ENCODE measurements at places on chromosomes 5 and 9. TPM values are rescaled to one million over a fixed set of nuclear protein-coding genes. Genes with fewer than 3 reads are reported as not detected.

Gene GNA14
- total RNA-seq, result not detected

Gene RAI14
- total RNA-seq, result 91.8 TPM

Gene OGN
- total RNA-seq, result not detected

Gene TAS2R1
- not detected for total RNA-seq

Gene CD14
- 5.3 TPM for total RNA-seq

Gene ANAPC2
- 40.7 TPM for total RNA-seq

Gene CEL
- 0.70 TPM for total RNA-seq

Gene TOR2A
- total RNA-seq, result 15.4 TPM

Gene GMCL2
- total RNA-seq, result not detected

Gene THBS4
- not detected for total RNA-seq

Gene SPINK13
- not detected for total RNA-seq

Gene TMEFF1
- total RNA-seq, result 1.8 TPM

Gene MZB1
- 0.09 TPM for total RNA-seq

Gene IRF1
- 45.1 TPM for total RNA-seq

Gene OTP
- total RNA-seq, result 0.03 TPM

Gene F2RL1
- 260 TPM for total RNA-seq

Gene SGCD
- 4.5 TPM for total RNA-seq

Gene PCDHA6
- total RNA-seq, result not detected

Gene PCDHB14
- 0.07 TPM for total RNA-seq

Gene SH2D3C
- total RNA-seq, result 0.06 TPM

Gene FCN2
- not detected for total RNA-seq

Gene GARIN3
- not detected for total RNA-seq

Gene CDK5RAP2
- 29.3 TPM for total RNA-seq

Gene DAB2IP
- total RNA-seq, result 10.8 TPM

Gene ZNF883
- 0.91 TPM for total RNA-seq

Gene CER1
- not detected for total RNA-seq

Gene CDH18
- total RNA-seq, result not detected

Gene CCDC192
- not detected for total RNA-seq
